ENCODE measurements at places on chromosomes 2 and 18.

DNA sequence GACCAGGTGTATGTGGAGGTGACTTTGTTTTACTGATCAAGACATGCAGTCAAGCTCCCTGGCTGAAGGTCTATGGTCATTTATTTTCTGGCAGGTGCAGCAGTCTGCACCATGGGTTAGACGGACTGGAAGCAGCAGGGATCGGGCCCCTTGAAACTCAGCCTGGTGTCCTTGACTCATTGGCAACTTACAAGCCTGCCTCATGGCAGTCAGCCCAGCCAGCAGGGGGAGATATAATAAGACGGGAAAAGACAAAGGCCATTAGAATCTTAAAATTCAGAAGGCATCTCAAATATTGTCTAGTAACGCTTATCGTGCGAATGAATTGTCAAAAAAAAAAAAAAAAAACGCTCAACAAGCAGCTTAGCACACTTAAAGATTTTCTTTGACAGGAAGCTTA is 308.2 kb downstream of the EN1 start:
- DNase-seq = peak; percentile 15

DNA sequence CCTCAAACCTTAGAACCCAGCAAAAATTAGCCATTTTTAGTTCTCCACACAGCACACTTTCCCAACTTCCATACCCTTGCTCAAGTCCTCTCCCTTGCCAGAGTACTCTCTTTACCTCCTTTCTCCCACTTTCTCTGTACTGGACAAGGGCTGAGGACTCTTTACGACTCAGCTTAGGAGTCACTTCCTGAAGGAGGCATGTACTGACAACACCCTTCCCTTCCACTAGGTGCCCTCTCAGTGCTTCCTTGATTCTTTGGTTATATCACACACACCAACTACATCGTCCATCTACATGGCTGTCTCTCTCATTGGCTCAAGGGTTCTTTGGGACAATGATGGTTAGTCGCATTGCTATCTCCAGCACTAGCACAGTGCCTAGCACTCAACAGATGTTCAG is 5.2 kb upstream of the C18orf63 start:
- peak; percentile 43 for DNase-seq

DNA sequence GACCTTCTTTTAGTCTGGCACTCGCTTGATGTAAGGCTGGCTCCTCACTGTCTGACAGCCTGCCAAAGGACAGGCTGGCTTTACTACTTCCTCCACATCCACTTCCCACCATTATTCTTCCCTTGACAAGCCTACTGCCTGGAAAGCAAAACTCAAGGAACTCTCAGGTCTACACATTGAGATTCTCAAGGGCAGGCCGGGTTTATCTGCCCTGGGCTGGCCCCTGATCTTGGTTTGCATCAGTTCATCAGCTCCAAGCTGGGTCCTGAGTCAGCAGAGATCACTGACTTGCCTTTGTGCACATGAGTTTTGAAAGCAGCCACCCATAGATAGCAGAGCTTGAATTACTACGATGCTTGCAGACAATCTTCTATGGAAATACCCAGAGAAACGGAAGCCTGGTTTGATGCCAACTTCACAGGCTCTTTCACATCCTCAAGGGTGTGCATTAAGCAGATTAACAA is 53.9 kb downstream of the KCTD18 start:
- peak; percentile 84 for DNase-seq

DNA sequence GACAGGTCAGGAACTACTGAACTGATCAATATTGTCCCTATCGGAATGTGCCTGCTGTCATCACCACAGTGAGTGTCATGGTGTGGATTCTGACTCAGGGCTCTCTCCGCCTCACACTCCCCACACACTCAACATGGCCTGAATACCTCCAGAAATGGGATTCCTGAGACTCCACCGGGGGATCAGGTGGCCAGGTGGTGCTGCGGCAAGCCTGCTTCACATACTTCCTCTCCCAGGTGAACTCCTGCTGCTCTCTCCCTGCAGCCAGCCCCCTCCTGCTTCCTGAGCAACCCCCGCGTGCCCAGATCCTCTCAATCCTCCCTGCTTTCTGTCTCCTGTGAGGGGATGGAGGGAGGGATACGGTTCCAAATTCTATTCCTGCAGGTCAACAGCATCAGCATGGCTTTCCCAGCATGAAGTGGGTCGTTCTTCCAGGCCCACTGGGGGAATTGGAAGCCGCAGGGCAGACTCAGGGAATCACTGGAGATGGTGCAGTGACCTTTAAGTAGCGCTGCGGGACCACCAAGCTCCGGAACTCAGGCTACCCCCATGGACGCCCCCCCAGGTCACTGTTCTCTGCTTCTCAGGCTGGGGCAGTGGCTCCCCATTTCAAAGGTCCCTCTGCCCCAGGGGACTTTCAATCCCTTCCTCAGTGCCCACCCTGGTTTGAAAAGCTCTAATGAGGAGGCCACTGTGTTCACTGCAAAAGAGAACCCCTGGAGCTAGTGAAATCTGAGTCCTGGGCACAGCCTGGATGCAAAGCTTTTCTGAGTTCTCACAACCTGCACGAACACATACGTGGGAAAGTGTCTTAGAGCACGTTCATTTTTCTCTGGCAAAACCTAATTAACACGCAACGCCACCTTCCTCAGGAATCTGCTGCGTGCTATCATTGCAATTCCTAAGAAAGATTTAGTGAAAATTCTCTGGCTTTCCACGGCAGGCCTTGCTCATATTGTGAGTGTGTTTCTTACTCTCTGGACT is 168.4 kb downstream of the ZFP36L2 start:
- no peak for DNase-seq

- DNase-seq = no peak
Observed at GRCh38 chr2:219199470-219200211, 6.9 kb upstream of the ZFAND2B start.

DNA sequence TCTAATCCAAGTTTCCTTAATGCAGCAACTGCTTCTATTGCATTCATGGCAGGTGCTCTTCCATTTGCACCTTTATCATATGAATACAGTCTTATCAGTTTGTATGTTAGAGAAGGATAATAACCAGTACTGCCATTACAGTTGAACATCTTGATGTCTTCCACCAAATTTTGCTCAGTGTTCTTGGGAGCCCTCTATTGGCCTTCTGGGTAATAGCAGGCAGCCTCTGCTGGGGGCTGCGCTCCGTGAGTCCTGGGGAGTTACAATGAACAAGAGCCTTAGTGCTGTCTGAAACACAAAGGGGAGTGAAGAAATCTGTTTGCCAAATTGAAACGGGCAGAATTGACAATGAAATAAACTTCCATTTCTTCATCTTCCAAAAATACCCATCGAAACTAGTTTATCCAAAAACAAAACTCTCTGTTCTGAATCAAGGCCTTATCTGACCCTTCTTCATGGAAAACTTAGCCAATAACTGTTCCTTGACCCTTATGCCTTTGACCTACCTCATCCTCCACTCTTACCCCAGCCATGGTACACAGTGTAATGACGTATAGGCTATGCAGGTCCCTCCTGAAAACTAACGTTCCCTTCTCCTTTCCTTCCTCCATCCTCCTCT is 79.9 kb downstream of the ALK start:
- DNase-seq = peak; percentile 8

DNA sequence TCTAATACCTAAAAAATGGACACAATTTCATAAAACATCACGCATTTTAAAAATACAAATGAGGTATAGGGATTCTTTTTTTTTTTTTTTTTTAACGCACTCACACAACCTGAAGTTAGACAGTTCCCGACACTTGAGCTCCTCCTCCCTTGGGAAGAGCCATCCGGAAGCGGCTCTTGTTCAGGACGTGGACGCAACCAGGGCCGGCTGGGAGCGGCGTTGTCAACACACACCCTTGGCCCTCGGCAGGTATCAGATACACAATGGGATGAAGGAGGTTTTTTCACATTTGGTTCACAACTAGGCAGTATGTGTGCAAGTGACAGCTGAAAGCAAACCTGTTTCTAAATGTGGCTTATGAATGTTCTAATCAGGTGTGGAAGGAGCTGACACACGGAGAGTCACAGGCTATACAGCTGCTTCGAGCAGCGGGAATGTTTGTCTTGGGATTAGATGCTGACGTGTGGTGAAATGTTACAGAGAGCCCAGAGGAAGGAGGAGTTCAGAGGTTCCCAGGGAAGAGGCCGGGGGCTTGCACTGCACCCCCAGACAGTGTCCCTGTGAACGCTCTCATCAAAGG is 111.1 kb downstream of the PXDN start:
- DNase-seq = no peak

GRCh38 chr2:172740856-172741255 is 5.2 kb downstream of the RAPGEF4 start:
- DNase-seq = no peak

DNA sequence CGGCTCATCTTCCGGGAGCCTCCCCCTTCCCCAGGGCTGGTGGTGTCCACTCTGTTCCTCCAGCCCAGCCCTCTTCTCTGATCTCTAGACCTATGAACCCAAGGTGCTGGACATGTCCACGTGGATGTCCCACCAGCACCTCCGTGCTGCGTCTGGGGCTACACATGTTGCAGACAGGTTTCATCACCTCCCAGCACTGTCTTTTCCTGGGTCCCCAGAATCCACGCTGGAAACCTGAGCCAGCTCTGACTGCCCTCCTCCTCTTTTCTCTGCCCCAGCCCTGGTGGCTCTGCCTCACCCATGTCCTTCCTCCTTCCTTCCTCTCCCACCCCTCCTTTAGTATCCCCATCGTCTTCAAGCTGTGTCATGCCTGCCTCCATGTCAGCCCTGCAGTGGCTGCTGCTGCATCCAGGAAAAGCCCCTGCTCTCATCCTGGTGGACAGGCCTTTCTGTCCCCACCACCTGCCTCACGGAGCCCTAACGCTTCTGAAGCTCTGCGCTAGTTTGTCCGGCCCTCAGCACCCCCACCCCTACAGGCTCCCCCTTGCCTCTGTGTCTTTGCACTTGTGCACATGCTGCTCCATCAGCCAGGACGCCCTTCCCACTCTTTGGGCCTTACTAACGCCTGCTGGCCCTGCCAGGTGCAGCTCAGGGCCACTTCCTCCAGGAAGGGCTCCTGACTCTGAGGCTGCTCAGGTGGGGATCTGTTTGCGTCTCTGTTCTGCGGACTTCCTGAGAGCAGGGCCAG is 105.9 kb downstream of the DYSF start:
- no peak for DNase-seq

GRCh38 chr2:217538719-217539118 is 464.1 kb downstream of the TNS1 start:
- DNase-seq = no peak

GRCh38 chr2:49251766-49252165 is 97.5 kb upstream of the FSHR start:
- DNase-seq = no peak

GRCh38 chr2:110720547-110720946 is 11.8 kb upstream of the ACOXL start:
- DNase-seq = no peak

GRCh38 chr18:79944126-79944731 is 7.2 kb downstream of the SLC66A2 start:
- DNase-seq = peak; percentile 11

GRCh38 chr2:203280428-203281064 is 41.7 kb downstream of the CYP20A1 start:
- no peak for DNase-seq

DNA sequence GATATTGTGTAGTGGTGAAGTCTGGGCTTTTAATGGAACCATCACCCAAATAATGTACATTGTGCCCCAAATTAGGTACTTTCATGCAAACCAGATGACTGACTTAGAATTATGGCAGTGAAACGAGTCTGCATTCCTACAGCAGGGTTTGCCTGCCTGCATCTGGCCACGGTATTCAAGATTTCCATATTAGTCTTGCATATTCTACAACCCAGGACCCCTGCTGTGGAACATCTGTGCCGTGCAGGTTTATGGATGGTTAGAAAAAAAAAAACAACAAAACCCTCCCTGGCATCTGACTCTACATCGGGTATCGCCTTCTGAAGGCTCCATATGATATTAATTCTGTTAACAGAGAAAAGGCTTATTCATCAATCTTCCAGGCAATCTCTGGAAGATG is 394.8 kb downstream of the DCDC2C start:
- no peak for DNase-seq

Data from inflammatory macrophage treated with lipopolysaccharide for 4 hours (primary cell).